ENCODE measurements at places on chromosomes 6 and 20.

DNA sequence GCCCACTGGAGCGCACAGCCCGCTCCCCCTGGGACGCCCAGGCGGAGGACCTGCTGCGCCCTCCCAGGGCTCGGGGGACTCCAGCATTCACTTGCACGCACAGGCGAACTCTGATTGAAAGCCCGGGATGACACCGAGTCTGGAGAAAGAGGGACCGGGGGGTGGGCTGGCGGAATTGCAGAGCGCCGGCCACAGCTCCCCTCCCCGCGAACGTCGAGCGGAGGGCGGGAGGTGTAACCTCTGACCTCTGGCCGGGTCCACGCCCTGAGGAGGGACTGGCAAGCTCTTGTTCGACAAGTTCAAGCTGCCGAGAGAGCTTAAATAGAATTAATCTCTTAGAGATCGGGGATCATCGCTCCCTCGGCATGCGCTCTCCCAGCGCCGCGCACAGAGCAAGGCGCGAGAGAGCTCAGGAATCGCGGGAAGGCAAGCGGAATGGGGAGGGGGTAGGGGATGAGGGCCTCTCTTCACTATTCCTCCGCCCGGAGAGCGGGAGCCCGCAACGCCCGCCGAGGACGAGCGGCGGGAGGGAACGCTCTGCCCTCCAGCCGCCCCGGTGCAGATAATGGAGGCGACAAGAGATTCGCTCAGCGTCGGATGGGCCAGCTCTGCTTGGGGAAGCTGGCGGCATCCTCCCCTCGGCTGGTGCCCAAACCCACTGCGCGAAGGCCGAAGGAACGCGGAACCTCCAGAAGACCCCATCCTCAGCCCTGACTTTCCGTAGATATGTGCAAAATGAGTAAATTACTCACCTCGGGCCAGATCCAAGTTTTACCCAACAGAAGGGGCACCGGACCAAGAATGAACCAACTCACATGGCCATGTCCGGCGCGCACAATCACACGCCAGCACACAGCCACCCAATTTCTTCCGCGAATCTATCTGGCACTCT lies 761 bp upstream of the NR2E1 start:
- DNase-seq = no peak

GRCh38 chr20:60170116-60170515 lies 211.9 kb downstream of the CDH26 start:
- no peak for DNase-seq

GRCh38 chr6:5472571-5472970 lies 211.3 kb downstream of the FARS2 start:
- DNase-seq = no peak

DNA sequence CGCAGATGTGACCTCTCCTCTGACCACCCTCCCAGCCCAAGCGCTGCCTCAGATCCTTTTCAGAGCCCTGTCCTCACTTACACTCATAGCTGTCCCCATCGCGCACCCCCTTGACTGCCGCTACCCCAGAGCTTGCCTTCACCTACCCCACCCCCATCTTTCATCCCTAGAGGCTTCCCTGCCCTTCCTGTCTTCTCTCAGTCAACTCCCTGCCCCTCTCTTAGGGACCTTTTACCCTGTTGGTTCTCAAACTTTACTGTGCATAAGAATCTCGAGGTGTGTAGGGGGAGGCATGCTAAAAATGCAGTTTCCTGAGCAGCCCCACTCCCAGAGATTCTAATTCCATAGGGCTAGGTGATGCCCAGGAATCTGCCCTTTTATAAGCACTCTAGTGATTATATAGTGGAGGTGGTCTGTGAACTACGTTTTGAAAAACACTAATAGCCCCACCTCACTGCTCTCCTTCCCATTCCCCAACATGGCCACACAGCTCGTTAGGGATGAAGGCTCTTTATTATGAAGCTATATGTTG lies 725 bp downstream of the TM9SF4 start:
- no peak for DNase-seq

- DNase-seq = no peak
Observed at GRCh38 chr6:51289041-51289440, 470.4 kb downstream of the TFAP2B start.

GRCh38 chr6:83055366-83055964 lies 10.2 kb downstream of the UBE3D start:
- peak; percentile 27 for DNase-seq

DNA sequence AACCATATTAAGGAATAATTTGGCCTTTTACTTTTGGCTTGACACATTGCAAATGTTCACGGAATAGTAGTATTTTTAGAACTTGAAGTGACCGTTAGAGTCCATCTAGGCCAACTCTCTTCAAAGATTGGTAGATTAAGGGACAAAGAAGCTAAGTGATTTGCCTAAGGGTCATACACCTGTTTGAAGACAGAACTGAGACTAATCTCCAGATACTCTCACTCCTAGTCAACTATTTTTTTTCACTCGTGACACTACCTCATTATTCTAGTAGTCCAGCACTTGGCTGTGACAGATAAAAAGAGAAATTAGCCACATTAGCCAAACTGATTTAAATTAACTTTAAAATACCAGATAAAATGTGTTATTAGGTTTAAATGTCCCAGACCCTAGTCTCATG lies 10.6 kb downstream of the ACSS2 start:
- no peak for DNase-seq

- no peak for DNase-seq
Observed at GRCh38 chr6:150263765-150264404, 104.9 kb upstream of the IYD start.

DNA sequence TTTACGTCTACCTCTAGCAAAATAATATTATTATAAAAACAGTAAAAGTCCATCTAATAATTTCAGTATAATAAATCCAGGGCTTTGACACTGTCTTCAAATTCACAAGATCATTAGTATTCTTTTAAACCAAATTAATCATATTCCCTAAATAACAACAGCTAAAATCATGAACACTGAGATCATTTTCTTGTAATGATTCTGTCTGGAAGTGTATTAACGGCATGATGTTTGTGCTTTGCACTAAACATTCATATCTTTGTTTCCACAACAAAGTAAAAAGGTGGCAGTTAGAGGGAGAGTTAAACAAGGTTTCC lies 18.8 kb downstream of the HIVEP2 start:
- no peak for DNase-seq

DNA sequence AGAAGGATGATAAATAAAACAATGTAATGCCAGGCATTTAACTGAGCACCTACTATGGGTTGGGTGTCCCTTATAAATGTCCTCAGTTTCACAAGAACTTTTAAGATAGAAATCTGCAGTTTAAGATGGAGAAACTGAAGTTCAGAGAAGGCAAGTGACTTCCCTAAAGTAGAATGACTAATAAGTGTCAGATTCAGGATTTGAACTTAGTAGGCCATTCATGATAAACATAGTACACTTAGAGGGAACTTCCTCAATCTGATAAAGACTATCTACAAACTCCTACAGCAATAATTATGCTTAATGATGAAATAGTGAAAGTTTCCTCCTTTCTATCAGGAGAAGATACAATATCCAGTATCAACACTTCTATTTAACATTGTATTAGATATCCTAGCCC lies 43.9 kb downstream of the NCR2 start:
- no peak for DNase-seq

- no peak for DNase-seq
Observed at GRCh38 chr6:158044525-158044888, 62.8 kb downstream of the SYNJ2 start.

GRCh38 chr6:79913369-79913768 lies 34.0 kb downstream of the ELOVL4 start:
- no peak for DNase-seq

DNA sequence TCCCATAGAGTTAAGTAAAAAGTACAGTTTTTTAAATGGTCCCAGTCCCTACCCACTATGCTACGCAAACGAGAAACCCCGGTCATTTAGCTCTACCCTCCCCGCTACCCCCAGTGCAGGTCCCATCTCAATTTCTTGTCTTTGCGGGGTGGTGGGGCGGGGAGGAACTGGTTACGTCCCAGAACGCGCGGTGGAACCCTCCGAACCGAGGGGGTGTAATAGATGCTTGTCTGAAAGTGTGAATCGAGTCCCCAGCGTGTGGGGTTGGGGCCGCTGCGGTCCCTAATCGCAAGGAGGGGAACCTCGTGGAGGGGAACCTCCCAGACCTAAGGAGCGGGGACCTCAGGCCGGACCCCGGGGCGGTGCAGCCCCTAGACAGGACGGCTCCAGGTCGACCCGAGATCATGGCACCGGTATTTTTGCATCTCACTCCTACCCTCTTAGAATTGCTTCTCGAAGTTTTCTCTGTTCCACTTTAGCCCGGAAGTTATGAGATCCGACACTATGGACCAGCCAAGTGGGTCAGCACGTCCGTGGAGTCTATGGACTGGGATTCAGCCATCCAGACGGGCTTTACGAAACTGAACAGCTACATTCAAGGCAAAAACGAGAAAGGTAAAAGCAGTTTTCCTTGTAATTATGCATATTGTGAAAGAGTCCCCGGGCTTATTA lies 779 bp downstream of the HEBP2 start:
- no peak for DNase-seq

DNA sequence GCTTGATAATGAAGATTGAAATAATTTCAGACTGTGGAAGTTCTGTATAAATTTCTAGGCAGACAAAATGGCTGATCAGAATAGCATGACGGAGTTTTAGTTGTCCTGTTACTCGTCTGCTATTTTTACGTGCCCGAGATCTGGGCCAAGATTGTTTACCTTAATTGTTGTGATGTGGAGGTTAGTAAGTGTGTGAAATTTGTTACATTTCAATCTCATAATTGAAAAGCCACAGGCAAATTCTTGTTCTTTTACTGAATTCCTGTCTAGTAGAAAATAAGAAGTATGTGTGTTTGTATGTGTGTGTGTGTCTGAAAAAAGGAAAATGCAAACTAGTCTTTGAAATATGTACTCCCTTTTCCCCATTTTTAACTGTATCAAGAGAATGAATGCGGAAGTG lies 115.2 kb downstream of the UTRN start:
- no peak for DNase-seq

DNA sequence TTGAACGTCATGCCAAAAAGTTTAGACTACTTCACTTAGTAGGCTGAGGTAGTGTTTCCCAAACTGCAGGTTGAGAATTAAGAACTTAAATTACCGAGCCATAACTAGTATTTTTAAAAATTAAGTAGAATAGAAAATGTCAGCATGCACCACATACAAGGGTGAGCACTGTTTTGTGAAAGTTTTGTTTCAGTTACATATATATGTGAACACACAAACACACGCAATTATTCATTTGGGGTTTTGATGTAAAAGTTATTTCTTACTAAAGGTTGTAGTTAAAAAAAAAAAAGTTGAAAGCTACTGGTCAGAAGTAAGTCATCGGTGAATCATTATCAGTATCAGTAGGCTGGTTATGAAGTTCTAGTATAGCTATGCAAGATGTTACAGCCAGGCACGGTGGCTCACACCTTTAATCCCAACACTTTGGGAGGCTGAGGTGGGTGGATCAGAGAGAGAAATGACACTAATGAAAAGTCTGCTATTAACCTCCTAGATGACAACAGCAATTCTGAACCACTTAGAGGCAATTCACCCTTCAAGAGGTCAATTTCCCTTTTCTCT lies 24.1 kb downstream of the FASTKD5 start:
- DNase-seq = no peak

GRCh38 chr6:43952746-43953145 lies 174.5 kb downstream of the MRPL14 start:
- DNase-seq = no peak

DNA sequence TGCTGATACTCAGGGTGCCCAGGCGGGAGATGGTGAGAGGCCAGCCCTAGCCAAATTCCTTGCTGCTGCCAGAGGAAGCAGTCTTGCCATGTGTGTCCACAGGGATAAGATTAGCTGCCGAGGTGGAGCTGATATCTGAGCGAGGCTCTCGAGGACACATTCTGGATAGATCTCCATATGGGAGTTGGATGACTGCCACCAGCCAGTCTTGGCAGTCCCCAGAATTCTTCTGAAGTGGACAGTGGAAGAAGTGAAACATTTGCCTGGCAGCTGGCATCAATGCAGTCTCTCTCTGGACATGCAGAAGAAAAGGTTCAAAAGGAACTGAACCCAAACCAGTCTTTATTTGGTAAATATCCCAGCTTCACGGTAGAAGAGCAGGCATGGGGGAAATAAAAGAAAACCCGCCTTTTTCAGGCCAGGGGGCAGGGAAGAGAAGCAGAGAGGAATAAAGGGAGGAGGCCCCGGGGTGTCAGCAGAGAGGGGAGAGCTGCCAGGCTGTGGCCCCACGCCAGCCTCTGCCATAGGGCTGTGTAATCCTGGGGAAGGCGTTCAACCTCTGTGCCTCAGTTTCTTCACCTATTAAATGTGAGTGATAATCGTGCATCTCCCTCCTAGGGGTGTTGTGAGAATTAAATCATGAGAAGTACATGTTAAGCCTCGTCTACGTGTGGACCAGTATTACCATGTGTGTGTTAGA lies 3.7 kb upstream of the FUCA2 start:
- no peak for DNase-seq

DNA sequence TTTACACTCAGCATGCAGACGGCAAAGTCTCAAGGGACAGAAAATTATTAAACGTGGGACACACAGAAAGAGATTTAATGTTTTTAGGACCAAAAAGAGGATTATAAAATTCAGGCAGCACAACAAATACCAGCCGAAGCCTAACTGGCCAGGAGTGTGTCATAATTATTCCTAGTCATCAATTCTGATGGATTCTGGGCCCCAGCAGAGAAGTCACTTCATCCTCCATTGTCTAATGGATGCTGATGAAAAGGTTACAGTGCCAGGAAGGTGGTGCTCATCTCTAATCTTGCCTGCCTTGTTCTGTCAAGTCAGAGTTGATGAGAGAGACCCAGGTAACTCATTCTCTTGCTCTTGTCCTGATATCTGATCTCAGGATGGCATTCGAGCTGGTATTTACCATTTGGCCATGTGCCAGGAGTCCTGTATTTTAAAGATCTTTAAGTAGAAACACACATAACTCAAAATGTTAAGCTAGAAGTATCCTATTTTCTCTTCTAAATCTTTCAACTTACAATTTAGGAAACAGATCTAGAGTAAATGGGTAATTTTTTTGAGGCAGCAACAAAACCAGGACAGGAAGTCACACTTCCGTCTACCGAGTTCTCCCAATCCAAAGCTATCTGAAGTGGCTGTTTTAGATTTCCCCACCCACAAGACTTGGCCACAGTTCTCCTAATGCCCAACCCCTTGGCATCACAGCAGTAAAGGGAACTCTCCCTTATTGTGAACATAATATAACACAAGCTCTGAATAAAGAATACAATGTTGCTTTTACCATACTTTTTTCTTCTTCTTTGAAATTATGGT lies 50.0 kb downstream of the ADAT2 start:
- DNase-seq = no peak

- no peak for DNase-seq
Observed at GRCh38 chr6:45654673-45655072, 276.9 kb upstream of the SUPT3H start.

DNA sequence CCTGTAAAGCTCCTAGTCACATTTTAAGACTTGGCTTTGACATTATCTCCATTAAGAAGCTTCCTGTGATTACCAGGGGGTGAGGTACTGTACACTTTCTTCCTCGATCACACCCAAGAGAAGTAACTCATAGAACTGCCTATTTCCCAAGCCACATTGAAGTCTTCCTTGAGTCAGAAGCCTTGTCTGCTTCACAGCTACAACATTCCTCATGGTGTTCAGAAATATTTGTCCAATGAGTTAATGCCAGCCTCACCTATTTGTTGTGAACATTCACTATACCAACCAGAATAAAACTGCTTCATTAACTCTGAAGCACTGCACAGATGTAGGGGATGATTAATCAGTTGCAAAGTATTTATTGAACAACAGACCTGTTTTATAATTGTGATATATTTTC lies 622.3 kb downstream of the PTPRT start:
- no peak for DNase-seq

GRCh38 chr20:62918831-62919230 lies 7.5 kb downstream of the DIDO1 start:
- DNase-seq = no peak

- DNase-seq = no peak
Observed at GRCh38 chr6:41813469-41813868, 26.0 kb downstream of the TOMM6 start.
